ENCODE measurements at places on chromosomes 2 and 18.

GRCh38 chr2:101723371-101724124 lies 26.0 kb downstream of the MAP4K4 start:
- no peak for DNase-seq

DNA sequence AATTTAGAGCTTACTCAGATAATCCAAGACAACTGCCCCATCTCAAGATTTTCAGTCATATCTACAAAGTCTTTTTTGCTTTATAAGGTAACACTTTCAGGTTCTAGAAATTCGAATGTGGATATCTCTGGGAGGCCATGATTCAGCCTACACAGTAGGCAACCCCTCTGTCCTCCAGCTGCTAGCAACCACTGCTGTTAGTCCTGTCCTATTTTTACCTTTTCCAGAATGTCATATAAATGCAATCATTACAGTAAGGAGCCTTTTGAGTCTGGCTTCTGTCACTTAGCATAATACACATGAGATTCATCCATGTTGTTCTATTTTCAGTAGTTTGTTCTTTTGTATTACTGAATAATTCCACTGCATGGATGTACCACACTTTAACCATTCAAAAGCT lies 28.5 kb upstream of the MARCHF7 start:
- no peak for DNase-seq

- no peak for DNase-seq
These were observed 74.1 kb downstream of the MAPK4 start for GRCh38 chr18:50633992-50634391.

DNA sequence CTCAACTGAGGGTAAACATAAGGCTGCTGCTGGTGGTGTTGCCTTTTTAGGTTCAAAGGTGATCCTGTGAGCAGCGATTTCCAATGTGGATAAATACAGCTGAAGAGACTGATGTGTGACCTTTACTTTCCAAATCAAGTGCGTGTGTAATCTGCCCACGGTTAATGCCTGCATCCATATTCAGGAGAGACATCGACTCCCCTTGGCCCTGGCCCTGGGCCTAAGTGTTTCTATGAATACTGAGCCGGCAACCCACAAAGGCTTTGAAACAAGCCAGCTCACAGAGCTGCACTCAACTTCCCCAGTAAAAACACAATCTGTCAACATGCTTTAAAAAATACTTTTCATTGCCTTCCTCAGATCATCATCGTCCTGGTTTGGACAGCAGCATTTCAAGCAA lies 1026.6 kb downstream of the TMEM182 start:
- no peak for DNase-seq

DNA sequence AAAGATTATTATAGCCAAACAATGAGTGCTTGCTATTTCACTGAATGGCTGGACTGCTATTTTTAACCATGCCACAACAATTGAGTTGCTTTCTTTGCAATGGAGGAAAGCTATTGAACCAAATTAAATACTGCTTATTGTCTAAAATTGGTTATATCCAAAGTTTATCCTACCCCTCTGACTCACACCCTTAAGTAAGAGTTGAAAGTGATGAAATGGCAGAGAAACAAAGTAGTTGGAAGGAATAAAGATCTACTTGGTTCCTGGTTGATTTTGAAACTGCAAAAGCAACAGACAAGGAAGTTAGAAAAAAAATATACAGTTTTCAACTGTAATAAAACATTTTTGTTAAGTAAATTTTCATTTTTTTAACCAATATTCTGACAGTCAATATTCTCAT lies 47.5 kb downstream of the EML4 start:
- DNase-seq = no peak

GRCh38 chr18:63681449-63682340 lies 20.0 kb upstream of the SERPINB3 start:
- no peak for DNase-seq

- DNase-seq = no peak
These were observed 16.1 kb downstream of the SNORC start for GRCh38 chr2:232886176-232886575.

DNA sequence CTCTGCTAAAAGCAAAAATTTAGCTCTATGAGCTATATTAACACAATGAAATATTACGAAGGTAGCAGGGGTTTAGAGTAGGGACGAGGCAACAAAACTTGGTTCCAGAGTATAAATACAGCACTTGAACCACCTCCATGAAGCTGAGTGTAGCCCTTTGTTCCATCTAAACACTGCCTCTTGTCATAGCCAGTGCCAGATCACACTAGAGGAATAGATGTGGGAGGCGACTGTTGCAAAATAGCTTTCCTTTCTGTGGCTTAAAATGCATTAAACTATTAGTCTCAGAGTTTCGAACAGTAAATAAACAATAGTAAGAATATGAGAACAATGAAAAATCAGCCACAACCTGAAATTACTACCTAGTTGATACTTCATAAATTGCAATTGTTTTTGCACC lies 29.8 kb downstream of the PIEZO2 start:
- DNase-seq = no peak

DNA sequence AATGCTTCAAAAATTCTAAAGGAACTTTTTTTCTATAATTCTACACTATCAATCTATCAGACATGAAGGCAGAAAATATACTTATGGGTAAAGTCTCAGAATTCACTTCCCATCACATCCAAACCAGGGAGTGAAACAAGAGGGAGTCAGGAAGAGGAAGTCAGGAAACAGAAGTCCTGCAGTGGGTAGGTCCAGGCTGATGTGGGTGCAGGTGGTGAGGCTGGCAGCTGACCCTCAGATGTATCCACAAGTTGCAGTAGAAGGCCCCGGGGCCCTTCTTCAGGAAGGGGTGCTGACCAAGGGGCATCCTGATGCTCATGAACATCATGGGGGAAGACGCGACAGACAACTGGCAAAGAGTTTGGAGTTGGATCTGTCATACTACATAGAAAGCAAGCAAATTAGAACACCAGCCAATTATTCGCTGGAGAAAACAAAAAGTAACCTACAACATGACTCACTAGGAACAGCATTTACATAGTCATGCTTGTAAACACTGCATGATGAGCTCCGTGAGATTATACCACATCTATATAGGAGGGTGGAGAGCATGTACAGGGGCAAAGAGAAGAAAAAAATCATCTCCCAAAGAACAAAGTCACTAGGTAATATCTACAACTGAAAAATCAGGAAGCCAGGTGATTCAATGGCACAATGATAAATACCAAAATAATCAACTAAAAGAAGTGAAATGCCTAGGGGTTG lies 4.2 kb downstream of the UXS1 start:
- DNase-seq = no peak

GRCh38 chr2:128503399-128504245 lies 185.0 kb upstream of the HS6ST1 start:
- DNase-seq = no peak

- DNase-seq = no peak
These were observed 857.4 kb upstream of the CDH2 start for GRCh38 chr18:29034113-29034856.

Measured in GM19239 (cell line).